Liver (tissue), 10 donors: ENCODE measurements at places on chromosomes 2 and 18.

DNA sequence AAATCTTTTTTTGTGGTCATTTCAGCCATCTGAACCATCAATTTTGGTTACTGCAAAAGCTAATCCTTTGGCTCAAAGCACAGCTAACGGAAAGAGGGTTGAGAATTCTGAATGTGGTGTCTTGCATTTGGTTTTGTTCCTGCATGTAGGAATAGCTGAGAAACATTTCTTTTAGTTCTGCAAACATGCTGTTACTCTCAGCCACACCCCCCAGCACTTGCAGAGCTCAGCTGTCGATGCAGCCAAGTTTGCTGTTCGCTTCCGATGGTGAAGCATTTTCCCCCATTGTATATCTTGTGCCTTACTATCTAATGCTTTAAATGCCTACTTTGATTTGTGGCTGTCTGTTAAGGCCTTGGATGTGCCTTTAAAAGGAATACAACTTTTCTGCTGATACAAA lies 294.9 kb upstream of the FANCL start:
- no peak for DNase-seq

GRCh38 chr2:216044883-216045486 lies 31.6 kb upstream of the MREG start:
- DNase-seq, result no peak

DNA sequence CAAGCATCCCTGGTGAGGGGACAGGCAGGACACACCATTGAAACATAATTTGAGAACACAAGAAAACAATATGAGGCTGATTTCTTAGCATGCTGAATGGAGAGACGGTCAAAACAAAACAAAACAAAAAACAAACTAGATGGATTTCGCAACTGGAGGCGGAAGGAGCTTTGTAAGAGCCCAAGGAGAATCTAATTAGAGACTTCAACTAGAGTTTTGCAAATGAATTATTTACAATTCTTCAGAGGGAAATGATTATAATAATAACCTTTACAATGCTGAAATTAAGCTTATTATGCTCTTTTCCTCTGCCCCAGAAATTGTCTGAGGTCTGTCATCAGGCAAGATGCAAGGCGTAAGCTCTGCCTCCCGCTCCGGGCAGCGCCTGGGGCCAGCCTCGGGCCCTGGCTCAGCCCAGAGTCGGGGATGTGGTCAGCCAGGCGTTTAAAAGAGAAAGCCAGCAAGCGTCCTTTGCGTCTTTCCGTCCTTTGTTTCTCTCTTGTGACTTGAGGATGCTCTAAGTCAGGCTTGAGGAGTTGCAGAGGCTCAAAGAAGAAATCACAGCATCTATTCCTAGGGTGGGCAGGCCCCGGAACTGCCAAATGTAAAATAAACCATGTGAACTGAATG lies 139.6 kb downstream of the TWIST2 start:
- no peak for DNase-seq

GRCh38 chr18:63022429-63023022 lies 297.0 kb downstream of the BCL2 start:
- no peak for DNase-seq

DNA sequence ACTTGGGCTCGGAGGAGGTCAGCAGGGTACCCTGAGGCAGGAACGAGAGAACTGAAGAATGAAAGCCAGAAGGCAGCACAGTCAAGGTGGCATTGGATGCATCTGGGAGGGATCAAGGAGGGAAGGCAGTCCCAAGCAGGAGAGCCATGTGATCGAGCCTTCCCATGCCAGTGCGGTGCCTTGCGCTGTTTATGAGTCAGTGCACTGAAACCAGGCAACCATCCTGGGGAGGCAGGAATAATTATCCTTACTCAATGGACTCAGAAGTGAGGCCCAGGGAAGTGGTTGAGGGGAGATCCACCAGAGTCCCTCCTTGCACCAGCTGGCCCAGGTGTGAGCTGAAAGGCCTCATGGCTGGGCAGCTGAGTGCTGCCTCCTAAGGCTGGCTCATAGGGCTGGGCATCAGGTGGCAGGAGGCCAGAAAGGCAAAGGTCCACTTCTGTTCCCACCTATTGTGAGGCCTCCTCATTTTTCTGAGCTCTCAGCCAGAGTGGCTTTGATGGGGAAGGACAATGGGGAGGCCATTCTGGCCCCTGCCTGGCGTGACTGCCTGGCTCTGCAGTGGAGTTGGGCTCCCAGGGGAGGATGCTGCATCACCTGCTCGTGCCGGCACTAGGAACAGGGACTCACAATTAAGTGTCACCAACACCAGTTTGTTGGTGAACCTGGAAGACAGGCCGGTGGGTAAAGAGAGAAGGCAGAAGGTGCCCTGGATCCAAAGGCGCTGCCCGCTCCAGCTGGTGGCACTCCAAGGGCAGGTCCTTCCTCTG lies 82.3 kb downstream of the TFCP2L1 start:
- no peak for DNase-seq

DNA sequence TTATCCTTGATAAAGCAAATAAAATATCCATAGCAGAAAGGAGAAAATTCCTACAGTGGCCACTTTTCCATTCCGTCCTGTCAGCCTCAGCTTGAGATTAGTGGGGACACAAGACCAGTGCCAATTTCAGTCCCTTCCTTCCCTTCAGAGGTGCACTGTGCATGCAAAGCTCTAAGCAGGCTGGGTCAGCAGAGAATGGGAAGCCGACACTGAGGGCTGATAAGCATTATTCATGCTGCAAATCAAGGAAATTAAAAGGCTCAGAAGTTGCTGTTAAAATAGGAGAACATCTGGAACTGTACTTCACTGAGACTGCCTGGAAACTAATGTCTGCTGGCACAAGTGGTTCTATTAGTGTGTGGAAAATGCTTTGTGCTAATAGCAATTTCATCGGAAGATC lies 534.3 kb downstream of the ADCYAP1 start:
- no peak for DNase-seq

- DNase-seq, result no peak
These were observed 548.0 kb downstream of the DCC start for GRCh38 chr18:52888014-52888413.

DNA sequence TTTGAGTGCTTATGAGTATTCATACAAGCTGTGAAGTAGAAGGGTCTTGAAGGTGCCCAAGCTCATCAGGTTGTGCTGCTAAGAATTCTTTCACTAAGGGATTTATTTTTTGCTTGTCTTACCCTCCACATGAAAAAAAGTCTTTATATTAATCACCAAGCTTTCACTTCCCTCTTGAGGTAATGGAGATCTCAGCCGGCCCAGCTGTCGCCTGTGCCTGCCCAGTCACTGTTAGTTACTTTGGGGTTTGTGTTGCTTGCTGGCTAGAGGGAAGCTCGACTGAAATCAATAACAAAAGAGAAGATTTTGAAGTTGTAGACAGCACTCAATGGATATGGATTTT lies 21.9 kb downstream of the MC2R start:
- no peak for DNase-seq

DNA sequence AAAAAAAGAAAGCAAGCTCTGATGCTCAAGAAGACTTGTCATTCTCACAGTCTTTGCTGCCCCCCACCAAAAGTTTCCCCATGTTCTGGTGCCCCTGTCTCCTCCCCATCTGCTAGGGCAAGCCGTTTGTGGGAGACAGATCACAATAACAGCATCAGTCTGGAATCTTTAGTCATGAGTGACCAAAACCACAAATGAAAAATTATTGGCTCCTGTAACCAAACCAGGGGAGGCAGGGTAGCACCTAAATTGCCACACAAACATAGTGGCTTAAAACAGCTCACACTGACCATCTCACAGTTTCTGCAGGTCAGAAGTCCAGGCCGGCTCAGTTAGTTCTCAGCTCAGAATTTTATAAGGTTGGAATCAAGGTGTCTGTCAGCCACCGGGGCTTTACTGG lies 9.1 kb upstream of the B3GNT7 start:
- no peak for DNase-seq

- DNase-seq, result no peak
These were observed 250.1 kb upstream of the DPP10 start for GRCh38 chr2:114192362-114192761.
